ENCODE measurements at places on chromosomes 1 and 21.

- DNase-seq = no peak
These were observed 20.3 kb downstream of the TIPRL start for GRCh38 chr1:168199056-168199455.

DNA sequence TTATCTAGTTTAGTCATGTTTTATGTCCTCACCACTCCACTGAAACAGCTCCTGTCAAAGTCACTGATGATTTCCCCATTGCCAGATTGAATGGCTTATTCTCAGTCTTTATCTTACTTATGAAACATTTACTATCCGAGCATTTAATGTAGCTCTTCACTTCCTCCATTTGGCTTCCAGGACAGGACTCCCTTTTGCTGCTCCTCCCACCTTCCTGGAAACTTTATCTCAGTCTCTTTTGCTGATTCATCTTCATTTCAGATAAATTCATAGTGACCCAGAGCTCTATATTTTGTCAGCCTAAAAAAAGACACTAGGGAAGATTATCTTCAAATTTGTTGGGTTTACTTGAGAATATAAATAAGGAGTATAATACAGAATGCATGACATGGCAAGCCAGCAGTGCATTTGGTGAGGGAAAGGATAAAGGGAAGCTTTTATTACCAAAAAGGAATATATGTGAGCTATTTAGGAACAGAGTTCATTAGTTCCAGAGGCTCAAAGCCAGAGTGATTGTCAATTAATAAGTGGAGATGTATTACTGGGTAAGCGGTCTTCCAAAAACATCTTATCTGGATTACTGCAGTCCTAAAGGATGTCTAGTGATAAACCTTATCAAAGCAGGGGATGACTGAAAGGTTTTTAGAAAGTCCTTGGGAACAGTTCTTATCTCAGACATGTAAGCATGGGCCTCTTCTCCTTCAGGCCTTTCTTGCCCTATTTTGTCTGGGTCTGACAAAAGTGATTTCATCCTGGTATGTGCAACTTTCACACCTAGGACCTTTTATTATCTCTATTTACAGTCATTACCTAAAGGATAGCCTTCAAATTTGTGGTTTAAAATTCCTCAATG lies 25.6 kb downstream of the IL23R start:
- no peak for DNase-seq

DNA sequence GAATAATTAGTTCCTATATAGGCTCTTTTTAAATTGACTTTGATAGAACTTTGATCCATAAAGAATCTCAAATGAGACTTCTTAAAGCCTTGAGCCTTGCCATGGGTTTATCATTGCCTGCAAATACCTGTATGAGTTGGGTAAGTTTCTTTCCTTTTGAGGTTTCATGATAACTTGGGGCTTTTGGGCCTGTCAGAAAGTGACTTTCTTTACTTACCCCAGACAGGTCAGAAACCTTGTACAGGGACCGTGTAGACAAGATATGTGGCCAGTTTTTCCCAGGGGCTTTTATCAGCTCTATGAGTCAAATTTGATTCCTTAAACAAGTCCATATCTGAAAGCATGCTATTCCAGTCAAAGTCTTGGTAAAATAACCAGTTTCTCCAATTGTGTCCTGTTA lies 17.3 kb downstream of the KCTD3 start:
- DNase-seq = no peak

GRCh38 chr1:41733725-41734124 lies 185.0 kb downstream of the HIVEP3 start:
- no peak for DNase-seq

DNA sequence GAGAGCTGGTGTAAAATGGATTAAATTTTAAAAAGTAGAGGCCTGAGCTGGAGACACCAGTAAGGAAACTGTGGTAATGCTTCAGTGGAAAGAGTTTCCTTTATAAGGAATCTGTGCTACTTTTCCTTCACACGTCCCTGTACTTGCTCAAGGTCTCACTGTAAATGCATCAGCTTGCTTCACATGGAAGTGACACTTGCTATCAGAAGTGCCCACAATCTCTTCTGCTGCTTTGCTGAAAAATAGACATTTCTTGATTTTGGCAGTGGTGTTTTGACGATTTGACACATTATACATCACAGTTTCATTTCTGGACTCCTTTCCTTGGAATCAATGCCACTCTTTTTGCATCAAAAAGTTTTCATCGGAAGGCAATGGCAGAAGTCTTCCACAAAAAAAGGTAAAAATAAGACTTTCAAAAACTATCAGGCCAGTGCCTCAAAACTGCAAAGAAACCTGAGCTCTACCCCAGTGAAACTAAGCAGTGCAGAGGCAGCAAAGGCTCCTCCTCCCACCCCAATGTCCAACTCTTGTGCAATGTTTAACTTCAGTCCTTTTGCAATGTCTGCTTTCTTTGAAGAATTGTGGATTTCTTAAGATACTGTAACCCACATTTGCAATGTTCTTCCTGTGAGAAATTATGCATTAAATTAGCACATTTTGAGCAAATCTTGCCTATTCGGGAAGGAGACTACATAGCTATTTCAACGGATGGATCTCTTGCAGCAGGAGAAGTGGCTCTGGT lies 18.4 kb upstream of the TSPAN2 start:
- no peak for DNase-seq

DNA sequence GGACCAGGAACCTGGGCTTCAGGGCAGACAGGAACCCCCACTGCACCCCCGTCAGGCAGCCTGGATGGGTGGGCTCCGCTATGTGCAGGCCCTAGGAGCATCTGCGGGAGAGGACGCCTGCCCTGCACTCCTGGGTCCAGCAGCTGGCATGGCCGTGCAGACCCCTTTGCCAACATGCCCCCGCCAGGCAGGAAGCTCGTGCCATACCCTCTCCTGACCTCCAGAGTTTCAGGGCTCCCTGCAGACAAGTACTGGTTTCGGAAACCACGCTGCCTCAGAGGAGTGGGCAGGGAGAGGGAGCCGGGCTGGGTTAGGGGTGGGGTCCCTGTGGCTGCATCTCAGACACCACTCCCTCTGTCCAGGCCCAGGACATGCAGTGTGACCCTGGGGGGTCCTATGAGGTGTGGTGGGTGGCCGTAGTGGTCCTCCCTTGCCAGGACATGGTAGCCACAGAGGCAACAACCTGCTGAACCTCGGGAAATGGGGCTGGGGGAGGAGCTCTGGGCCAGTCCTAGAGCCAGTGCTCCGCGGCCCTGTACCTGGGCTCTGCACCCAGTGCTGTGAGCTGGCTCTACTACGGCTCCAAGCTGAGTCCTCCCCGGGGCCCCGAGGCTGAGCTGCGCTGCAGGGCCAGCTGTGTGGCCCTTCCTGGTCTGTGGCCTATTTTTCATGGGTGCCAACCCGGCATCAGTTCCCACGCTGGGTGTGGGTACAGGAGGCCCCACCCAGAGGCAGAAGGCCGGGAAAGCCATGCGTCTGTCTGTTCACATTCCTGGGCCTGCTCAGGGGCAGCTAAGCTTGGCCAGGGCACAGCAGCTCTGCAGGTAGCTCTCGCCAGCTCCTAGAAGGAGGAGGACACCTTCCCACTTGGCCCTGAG lies 1.4 kb downstream of the PLEKHN1 start:
- no peak for DNase-seq

GRCh38 chr1:3085721-3086120 lies 16.7 kb downstream of the PRDM16 start:
- DNase-seq = no peak

DNA sequence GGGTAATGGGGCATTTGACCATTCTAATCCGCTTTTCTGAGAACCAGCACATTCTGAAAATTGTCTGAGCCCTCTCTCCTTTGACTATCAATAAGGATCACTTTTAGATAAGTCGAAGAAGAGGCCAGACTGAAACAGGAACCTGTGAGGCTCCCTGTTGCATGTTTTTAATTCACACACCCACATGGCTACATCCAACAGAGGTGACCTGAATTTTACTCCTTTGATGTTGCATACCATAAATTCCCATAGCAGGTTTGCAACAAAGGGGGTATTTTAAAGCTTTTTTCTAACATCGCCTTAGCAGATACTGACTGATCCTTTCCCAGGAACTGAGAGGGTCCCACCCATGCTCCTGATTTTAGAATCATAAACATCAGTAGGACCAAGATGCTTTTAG lies 450.8 kb downstream of the USP25 start:
- DNase-seq = no peak

DNA sequence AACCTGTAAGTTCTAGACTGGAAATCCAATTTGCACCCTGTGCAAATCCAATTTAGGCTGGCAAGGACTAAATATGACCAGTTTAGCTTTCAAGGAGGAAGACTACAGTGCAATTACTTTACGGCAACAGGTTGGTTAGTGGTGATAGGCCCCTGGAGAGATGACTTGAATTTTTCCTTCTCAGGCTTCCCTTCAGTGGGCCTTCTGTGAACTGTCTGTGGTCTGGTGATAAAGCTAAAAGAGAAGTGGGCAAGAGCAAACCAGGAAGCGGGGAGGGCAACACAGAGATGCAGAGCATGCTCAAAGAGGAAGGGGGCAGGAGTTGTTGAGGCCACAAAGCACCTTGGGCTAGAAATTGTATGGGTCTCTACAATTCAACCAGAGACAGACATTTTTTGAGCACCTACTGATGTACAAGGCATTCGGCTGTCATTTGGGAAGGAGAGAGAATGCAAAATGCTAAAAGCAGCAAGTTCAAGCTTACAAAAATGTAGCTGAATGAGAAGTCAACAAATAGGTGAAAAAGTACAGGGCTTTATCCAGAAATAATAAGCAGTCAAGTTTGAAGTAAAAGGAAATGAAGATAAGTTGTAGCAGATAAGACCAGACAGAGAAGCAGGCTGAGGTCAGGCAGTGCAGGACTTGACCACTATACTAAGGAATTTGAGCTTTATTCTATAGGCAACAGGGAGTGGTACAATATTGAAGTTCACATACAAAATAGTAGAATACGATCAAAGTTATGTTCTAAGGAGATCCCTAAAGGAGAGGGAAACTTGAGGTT lies 23.9 kb downstream of the INPP5B start:
- DNase-seq = no peak

DNA sequence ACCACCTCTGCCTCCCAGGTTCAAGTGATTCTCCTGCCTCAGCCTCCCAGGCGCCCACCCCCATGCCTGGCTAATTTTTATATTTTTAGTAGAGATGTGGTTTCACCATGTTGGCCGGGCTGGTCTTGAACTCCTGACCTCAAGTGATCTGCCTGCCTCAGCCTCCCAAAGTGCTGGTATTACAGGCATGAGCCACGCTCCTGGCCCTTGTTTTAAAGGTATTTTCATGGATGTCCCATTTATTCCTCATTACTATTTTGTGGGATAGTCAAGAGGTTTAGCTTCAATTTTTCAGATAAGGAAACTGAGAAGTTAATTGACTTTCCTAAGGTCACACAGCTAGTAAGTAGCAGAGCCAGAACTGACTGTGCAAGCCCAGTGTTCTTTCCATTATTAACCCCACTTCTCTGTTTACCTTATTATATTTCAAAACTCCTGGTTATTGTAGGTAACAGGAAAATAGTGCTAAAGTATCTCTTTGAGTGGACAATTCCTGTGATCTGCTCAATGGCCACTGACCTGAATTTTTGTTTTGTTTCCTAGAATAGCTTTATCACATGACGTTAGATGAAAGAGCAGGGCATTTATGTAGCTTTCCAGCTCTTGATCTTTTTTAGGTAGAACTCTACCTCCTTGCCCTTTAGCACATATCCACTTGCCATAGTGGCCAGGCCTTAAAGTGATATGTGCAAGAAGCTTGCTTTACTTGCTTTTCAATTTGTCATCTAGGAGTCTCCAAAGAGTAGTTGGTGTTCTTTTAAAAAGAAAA lies 13.6 kb downstream of the ZYG11B start:
- DNase-seq = no peak

DNA sequence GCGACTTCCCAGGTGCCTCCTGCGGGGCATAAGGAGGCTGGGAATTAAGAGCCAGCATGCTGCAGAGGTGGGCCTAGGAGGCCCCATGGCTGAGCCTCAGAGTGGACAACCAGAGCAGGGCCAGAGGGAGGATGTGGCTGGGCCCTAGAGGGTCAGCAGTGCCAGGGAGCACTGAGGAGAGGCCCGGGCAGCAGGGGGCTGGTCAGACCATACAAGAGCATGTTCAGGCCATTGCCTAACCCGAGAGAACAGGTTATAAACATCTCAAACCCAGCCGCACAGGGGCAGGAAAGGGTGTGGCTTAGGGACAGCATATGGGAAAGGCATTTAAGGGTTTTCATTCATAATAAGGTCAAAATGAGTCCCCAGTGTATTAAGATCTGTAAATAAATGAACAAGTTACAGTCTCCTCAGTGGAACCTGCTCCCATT lies 51.1 kb downstream of the IER5 start:
- no peak for DNase-seq

DNA sequence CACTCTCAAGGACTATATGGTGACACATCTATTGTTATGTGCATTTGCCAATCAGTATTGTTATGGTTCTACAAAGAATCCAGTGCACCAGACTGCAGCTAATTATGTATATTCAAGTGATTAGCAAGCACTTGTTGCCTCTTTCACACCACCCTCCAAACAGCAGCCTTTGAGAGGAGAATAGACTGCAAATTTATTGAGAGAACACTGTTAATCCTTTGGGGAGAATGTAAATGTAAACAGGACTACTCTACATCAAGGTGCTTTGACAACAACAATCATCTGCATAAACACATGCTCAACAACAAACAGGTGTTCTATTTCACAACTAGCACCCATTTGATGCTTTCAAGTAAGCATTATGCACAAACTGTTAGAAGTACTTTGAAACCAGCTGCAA lies 117.4 kb downstream of the AKT3 start:
- DNase-seq = no peak

DNA sequence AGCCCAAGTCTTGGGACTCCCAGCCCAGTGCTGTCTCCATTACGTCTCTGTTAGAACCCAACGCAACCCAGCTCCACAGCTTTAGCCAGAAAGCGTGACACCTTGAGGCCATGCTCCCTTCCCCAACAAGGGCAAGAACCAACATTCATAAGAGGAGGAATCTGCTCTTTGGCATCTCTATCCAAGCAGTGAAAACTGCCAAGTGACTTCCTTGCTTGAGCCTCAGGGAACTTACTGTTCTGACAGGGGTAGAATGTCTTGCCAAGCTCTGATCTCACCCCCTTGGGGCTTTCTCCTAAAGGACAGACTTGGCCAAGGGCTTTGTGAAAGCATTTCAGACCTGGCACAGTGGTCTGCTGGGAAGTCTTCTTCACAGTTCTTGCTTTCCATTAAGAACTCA lies 56.6 kb downstream of the SYT6 start:
- no peak for DNase-seq

GRCh38 chr1:245304698-245305097 lies 149.9 kb downstream of the KIF26B start:
- DNase-seq = no peak

DNA sequence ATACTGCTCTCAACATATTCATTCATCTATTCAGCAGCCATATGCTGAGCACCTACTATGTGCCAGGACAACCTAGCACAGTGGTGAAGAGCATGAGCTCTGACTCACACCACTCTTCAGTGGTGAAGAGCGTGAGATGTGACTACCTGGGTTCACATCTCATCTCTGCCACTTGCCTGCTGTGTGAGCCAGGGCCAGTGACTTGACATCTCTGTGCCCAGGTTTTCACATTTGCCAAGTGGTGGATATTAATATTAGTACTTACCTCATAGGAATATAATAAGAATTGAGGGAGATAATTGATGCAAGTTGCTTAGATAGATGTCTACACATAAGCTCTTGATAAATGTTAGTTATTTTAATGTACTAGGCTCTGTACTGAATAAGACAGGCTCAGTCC lies 488.9 kb downstream of the PTPRU start:
- no peak for DNase-seq
